Stimulated activated CD4-positive, alpha-beta T cell treated with anti-CD3 and anti-CD28 coated beads, Interleukin-15, amount 100 ng/mL, for 1 hour (primary cell): ENCODE measurements at places on chromosomes 6 and 20.

- no peak for DNase-seq
These were observed 61.6 kb downstream of the IRF4 start for GRCh38 chr6:453152-453551.

GRCh38 chr20:44211177-44212039 is 837 bp upstream of the OSER1 start:
- no peak for DNase-seq

DNA sequence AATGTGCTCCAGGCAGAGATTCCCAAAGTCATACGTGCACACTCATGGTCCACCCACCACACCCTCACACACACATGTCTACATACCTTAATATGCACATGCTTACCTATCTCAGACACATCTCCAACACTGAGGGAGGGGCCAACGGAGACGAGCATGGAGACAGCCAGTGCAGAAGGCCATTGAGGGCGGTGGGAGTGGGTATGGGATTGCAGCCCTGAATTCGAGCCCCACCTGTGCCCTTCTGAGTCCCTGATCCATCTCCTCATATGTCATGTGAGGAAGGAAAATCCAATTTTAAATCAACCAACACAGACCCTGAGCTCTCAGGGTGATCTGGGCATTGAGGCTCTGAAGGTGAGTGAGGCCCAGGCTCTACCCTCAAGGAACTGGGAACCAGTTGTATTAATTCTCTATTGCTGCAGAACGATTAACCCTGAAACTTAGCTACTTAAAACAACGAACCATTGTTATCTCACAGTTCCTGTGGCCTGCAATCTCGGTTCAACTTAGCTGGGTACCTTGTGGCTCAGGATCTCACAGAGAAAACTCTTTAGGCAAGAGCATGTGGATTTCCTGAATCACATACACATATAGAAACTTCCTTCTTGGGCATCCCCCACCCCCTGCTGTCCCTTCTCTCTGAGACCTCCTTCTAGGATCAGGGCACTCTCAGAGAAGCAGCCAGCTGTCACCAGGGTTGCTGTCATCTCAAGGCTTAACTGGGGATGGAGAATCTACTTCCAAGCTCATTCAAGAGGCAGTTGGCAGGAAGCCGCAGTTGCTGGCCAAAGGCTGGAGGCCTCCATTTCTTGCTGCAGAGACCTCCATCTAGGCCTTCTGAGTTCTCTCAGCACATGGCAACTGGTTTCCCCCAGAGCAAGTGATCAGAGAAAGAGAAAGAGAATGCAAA is 28.3 kb downstream of the GLP1R start:
- DNase-seq, result no peak

GRCh38 chr6:99178168-99178567 is 171.3 kb downstream of the FAXC start:
- no peak for DNase-seq

DNA sequence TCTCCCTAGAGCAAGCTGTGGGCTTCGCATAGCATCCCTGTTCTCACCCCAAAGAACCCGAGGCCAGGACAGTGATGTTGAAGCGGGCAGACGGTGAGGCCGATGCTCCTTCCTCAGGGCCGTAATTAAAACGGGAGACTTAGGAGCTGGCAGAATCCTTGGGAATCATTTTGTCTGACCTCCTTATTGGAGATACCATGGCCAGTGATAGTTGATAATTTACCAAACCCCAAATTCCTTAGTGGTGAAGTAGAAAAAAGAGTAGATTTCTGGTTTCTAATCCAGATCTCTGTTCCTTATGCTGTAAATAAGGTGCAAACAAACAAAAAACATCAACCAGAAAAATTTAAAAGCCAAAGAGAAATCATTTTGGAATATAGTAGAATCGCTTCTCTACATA is 361.1 kb upstream of the AGPAT4 start:
- DNase-seq, result no peak

DNA sequence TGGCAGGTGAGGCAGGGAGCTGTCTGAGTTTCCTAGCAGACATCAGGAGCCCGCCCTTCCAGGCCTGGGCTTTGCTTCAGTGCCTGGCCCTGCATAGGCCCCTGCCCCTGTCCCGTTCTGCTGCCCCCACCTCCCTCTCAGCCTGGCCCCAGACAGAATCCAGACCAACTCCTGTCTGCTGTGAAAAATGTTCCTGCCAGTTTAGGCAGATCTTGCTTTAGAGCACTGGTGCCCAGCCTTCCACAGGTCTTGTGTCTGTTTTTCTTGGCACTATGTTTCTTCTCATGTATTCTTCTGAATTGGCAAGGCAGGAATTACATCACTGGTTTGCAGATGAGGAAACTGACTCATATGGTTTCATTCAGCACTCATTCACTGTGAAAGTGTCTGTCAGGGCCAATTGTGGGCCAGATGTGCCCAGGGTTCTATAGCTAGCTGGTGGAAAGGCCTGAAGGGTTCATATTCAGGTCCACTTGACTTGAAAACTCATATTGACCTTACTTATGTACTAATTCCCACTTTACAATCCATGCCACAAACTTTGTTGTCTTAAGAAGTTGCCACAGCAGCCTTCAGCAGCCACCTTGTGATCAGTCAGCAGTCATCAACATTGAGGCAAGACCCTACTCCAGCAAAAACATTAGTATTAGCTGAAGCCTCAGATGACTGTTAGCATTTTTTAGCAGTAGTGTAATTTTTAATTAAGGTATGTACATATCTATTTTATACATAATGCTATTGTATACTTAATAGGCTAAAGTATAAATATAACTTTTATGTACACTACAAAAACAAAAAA is 40.5 kb downstream of the HLA-F start:
- no peak for DNase-seq

GRCh38 chr6:136921936-136922684 is at the start of gene SLC35D3:
Gene SLC35D3 (plus strand): TSS chr6:136922301. CDS start chr6:136922429, 128 bp downstream.
- peak; percentile 2 for DNase-seq

DNA sequence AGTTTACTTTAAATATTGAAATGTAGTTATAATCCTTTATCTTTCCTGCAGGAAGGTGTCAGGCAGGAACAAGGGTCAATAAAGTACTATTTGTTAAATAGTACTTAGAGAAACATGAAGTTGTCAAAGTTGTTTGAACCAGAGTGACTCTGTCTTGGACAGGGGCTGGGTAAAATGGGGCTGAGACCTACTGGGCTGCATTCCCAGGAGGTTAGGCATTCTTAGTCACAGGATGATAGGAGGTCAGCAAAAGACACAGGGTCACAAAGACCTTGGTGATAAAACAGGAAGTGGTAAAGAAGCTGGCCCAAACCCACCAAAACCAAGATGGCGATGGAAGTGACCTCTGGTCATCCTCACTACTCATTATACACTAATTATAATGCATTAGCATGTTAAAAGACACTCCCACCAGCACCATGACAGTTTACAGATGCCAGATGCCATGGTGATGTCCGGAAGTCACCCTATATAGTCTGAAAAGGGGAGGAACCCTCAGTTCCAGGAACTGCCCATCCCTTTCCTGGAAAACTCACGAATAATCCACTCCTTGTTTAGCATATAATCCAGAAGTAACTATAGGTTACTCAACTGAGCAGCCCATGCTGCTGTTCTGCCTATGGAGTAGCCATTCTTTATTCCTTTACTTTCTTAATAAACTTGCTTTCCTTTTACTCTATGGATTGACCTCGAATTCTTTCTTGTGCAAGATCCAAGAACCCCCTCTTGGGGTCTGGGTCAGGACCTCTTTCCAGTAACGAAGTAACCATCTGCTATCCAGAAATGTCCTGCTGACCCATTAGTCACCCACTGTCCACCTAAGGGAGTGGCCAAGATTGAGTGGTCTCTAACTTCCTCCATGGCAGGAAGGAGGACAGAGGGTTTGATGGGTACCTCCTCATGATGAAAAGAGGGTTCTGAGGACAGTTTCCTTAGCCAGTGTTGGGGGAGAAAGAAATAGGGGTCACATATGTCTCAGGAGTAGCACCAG is 19.6 kb downstream of the SLC22A2 start:
- DNase-seq, result no peak

DNA sequence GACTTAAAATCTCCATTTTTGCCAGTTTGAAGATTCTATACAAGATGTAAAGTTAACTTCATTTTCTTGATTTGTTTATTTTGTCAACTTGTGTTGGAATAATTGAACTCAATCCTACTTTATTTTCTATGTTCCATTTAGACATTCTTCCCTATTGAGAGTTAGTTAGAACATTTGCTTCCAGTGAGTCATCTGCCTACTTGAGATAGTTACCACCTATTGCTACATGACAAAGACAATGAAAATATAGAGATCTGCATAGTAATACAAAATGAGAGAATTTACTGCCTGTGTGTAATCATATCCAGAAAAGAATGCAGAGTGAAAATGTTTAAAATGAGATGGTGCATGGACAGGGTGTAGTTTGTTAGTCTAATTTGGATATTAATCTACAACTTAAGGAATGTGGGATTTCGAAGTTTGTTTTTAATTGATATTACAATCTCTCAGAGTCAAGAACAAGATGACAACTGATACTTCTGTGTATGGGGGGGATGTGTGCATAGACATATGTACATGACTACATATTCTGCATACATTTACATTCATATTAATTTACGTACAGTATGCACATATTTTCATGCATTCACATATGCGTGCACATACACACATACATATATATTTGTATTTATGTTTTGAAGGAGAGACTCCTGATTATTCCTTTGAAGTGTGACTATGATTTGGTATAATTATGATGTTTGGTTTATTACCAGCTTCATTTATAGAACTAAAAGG is 420.1 kb downstream of the NKAIN2 start:
- no peak for DNase-seq

DNA sequence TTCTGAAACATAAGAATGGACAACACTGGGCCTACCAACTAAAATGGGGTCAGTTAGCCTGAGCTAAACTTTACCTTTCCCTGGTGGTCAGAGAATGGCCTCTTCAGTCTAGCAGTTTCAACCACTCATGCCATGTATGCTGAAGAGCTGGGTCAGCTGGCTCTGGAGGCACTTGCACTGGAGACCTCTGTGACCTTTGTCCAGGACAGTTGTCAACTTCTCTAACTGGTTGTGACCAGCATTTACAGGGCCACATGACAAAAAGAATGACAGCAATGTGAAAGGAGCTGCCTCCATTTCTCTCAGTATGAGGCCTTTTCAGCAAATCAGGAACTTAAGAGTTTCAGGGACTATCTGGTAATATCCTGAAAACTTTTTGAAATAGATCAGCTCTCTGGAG is 59.9 kb upstream of the TMEM30A start:
- DNase-seq, result no peak

DNA sequence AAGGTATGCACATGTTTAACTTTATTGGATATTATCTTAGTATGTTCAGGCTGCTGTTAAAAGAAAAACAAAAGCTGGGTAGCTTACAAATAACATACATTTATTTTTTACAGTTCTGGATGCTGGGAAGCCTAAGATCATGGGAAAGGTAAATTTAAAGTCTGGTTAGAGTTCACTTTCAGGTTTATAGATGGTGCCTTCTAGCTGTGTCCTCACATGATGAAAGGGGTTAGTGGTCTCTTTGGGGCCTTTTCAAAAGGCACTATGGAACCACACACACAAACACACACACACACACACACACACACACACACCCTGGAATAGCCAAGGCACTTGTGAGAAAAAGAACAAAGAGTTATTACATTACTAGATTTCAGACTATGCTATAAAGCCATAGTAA is 805.8 kb upstream of the GJE1 start:
- no peak for DNase-seq

DNA sequence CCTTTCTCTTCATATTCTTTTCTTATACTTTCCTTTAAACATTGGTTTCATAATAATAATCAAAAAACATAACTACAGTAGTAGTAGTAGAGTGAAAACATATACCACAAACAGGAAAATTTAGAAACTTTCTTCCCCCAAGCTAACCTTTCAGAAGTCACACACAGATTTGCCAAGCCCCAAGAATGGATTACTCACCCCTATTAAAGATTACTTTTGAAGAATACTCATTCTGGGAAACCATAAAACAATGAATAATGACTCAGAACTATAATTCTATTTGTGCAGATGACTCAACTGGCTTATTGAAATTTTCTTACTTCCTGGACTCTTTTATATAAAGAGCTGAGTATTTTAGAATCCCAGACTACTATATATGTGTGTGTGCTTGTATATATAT is 119.4 kb upstream of the GJE1 start:
- no peak for DNase-seq

GRCh38 chr6:88006557-88006956 is 41.1 kb upstream of the SPACA1 start:
- DNase-seq, result no peak

DNA sequence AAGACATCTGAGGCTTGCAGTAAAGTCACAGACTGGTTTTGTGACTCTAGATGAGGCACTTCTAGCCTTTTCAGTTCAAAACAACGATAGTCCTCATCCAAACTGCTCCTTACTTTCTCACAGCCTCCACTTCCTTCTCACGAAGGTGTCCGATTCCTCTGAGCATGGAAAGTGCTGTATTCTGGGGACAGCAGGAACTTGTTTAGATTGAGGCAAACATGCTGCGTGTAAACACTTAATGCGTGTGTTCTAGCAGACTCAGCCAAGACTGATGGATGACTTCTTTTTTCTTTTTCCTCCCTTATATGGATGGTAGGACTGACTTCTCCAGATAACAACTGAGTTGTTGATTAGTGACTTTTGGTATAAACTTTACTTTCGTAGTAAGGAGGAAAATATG is 80.2 kb upstream of the PRDM1 start:
- DNase-seq, result no peak

GRCh38 chr20:21301940-21302663 is 1.0 kb upstream of the XRN2 start:
- DNase-seq, result no peak

DNA sequence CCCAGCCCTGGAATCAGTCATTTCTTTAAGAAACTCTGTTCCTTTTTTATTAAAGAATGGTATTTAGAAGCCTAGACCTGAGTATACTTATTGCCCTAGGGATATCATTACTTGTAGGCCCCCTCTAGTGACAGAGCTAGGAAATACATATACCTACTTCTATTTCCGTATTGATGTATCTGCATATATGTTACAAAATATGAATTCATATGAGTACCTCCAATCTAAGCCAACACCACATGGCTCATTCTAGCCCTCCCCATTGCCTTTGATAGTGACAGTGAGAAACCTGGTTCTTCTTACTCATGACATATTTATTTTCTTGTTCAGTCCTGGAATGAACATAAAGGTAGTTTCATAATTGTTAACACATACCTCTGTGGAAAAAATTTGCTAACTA is 137.2 kb downstream of the FARS2 start:
- no peak for DNase-seq

GRCh38 chr6:38054527-38055202 is 235.1 kb downstream of the ZFAND3 start:
- no peak for DNase-seq

- DNase-seq, result no peak
These were observed 5.1 kb downstream of the PRND start for GRCh38 chr20:4726710-4727397.

DNA sequence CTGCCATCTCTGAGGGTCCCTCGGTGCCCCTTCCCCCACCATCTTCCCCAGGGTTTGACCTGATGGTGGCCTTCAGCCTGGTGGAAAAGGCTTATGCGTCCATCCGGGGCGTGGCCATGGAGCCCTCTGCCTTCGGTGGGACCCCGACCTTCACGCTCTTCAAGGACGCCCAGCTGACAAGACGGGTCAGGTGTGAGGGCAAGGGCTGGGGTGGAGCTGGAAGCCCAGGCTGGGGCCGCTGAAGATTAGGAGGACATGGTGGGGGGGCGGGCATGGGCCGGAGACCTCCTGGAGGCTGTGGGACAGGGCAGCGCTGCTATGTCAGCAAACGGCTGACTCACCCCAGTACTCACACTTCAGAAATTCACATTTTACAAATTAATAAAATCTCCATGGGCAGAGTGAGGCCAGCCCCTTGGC is 23.5 kb downstream of the COL20A1 start:
- DNase-seq, result no peak

- no peak for DNase-seq
These were observed 766 bp upstream of the TBC1D22B start for GRCh38 chr6:37256692-37257319.
